ELR (cell line): ENCODE measurements at places on chromosomes 1 and 21.

GRCh38 chr1:66156144-66156543 is 363.4 kb downstream of the PDE4B start:
- no peak for DNase-seq

DNA sequence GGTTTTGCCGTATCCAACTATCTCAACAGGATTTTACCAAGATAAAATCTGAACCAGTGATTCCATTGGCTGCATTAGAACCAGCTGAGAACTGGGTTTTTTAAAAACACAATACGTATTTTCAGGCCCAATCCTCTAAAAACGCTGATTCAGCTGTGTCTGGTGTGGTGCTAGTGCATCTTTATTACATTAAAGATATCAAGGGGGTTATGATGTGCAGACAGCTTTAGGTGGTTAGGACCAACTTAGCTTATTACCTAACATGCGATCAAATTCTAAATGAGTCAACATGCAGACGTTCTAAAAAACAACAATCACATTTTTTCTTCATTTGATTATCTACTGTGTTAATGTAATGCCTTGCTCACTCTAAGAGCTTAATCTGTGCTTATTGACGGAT is 32.0 kb upstream of the EXO1 start:
- no peak for DNase-seq

GRCh38 chr21:40803101-40803500 is 43.9 kb downstream of the DSCAM start:
- DNase-seq: no peak

GRCh38 chr1:32772281-32773017 is 44.7 kb downstream of the YARS1 start:
- no peak for DNase-seq

DNA sequence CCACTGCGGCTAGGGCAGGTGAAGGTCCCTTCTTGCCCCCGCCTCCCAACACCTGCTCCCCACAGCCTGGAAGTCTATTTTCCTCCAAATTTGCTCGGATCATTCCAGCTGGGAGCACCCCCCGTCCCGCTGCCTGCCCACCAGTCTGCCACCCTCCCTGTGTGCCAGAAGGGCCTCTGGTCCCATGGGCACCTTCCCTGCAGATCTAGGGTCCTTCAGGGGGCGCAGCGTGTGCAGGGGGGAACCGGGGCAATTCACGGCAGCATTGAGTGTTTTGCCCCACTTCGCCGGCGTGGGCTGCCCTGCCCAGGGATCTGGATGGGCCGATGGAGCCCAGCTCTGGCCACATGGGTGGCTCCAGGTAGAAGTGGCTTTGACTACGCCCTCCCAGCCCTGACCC is 26.3 kb upstream of the PEX10 start:
- DNase-seq: no peak

GRCh38 chr1:10644307-10645128 is 151.9 kb downstream of the CASZ1 start:
- peak; percentile 61 for DNase-seq

DNA sequence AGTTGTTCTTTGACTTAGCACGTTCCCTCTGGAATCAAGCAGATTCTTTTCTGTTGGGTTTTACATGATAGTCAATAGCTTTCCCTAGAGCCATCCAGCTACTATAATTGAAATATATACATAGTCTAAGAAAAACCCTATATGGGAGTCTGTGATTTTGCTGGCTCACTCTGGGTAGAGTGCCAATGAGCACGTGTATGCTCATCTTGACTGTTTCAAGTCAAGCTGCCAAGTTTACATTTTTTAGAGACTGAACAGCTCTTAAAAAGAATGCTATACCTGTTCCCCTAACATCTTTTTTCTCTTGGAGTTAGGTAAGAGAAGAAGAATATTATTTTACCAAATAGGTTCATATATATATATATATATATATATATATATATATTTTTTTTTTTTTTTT is 182.8 kb upstream of the NRIP1 start:
- DNase-seq: no peak

DNA sequence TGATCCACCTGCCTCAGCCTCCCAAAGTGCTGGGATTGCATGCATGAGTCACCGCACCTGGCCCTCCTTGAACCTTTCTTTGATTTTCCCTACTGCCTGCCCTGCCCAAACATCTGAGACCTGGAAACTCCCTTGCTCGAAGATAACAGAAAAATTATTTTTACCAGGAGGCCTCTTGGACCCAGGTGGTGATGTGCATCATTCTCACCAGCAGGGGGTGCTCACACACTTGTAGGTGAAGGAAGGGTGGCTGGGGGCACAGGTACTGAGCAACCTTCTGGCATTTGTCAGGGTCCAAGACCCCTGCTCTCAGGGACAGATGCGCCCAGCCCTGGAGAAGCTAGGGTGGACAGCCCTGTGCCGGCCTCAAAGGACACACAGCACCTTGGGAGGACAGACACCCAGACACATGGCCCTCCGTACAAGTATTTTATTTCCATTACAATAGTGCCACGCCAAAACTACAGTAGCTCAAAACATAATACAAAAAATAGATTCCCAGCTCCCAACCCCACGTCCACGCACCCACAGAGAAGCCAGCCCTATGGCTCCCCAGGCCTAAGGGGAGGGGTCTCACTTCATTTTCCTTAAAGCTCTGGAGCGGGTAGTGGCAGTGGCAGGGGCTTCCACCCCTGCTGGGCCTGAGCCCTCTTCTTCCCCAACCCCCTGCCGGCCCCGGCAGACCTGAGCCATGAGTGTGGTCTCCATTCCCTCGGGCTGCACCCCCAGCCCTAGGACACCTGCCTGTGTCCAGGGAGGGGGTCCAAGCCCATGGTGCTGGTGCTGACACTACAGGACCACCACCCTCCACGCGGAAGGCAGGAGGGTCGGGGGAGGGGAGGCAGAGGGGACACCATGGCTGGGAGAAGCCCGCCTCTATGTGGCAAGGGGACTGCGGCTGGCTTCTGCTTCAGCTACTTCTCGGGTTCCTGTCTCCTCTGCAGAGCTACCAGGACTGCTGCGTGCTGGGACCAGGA is 40.4 kb upstream of the EIF4G3 start:
- peak; percentile 64 for DNase-seq

DNA sequence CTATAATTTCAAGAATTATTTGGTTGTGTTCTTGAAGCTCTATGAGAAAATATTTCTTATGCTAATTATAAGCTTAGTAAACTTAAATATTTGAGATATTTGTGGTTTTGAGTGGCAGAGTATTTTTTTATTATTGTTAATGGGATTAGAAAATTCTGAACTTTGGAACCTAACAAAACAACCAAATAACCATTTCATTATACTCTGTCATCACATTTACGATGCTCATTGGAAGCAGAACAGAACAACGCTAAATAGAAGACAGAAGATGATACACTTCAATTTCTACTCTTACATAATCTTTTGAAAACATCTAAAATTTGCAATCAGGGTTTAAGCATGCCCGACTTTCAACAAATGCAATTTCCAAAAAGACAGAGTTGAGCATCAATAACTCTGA is 270.2 kb downstream of the PTPRC start:
- DNase-seq: no peak

- DNase-seq: no peak
These were observed 7.0 kb downstream of the FAAP20 start for GRCh38 chr1:2187619-2188018.

DNA sequence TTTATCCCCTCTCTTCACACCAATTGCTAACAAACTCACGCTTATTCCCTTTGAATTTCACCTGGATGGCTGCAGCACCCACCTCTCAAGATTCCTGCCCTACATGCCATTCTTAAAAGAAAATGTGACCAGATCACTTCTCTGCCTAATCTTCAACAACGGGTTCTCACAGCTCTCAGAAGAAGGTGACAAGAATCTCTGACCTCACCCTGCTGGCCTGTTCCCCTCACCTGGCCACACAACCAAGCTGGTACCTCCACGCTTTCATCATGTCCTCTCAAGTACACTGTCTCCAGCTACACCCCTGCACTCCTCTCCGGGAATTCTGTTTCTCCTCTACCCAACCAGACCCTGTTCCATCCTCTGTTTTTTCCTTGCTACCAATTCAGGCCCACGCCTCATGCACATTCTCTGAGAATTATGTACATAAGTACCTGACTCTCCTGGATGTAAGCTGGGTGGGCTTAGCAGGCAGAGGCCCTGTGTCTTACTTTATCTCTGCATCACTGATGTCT is 5.9 kb upstream of the LSS start:
- no peak for DNase-seq

- DNase-seq: no peak
These were observed 12.0 kb upstream of the SLC9A1 start for GRCh38 chr1:27166929-27167328.

GRCh38 chr1:207393610-207394009 is 60.5 kb upstream of the CR2 start:
- DNase-seq: peak; percentile 95

GRCh38 chr1:5620418-5620817 is 371.8 kb downstream of the NPHP4 start:
- DNase-seq: no peak

- peak; percentile 99 for DNase-seq
These were observed 4.9 kb upstream of the CAPN2 start for GRCh38 chr1:223707256-223708000.

DNA sequence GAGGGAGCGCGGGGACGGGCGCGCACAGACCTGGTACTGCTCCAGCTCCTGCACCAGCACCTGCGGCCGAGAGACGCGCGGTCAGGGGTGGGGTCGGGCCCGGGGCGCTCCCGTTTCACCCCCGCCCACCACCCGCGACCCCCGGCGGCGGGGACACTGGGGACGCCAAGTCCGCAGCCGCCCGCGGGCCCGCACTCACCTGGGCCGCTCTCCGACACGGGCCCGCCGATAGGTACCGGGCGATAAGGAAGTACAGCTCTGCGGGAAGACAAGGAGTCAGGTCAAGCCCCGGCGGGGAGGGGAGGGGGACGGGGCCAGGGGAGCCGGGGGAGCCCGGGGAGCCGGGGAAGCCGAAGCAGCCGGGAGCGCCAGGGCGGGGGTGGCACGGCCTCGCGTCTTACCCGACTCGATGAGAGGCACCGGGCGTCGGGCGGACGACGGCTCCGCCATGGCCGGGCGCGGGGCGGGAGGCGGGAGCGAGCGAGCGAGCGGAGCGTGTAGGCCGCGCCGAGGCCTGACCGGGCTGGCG is 326 bp downstream of the BRWD1 start:
- no peak for DNase-seq

DNA sequence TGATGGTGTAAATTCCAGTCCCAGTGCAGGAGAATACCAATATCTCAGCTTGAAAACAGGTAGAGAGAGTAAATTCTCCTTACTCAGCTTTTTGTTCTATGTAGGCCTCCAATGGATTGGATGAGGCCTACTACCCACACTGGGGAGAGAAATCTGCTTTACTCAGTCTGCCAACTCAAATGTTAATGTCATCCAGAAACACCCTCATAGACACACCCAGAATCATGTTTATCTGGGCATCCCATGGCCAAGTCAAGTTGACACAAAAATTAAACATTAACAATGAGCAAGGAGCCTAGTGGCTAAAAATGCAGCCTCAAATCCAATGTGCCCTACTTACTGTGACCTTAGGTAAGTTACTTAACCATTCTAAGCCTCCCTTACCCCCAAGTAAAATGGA is 6.9 kb upstream of the HLX start:
- DNase-seq: no peak
